ENCODE measurements at places on chromosomes 7 and 10.

DNA sequence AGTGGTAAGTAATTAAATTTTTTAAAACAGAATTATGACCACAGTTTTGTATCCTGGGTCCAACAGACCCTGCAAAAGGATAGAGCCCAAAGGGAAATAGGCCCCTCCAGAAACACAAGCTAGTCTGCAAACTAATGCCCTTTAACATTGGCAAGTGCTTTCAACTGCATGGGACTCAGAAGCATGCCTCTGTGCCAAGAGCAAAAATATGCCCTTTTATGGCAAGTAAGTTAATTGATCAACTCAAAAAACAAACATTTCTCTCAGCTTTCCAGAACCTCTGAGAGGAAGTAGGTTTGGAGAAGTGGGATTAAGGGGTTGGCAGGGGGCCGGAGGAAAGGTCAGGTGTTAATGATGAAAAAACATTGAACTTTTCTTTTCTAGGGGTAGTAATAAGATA is 186.6 kb upstream of the PRSS1 start:
- no peak for DNase-seq

GRCh38 chr10:49187950-49188761 is at the start of gene TMEM273:
Gene TMEM273 (minus strand): TSS chr10:49188391. CDS start chr10:49188336, 55 bp downstream.
- peak; percentile 57 for DNase-seq

- no peak for DNase-seq
Observed at GRCh38 chr7:6551016-6551511, at the start of gene GRID2IP. Gene GRID2IP (minus strand): TSS chr7:6551461. CDS start chr7:6551436, 25 bp downstream.

DNA sequence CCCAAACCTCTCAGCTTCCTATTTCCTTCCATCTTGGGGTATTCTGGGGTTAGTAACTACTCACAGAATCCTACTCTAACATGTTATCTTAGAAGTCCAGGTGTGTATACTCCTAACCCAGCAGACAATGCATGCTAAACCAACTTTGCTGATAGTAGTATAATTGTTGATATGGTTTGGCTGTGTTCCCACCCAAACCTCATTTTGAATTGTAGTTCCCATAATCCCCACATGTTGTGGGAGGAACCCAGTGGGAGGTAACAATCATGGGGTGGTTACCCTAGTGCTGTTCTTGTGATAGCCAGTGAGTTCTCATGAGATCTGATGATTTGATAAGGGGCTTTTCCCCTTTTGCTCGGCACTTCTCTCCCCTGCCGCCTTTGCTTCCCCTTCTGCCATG is 135.1 kb downstream of the CHRM2 start:
- DNase-seq = no peak

GRCh38 chr7:7737674-7738073 is 19.3 kb upstream of the RPA3 start:
- DNase-seq = no peak

- no peak for DNase-seq
Observed at GRCh38 chr7:114151777-114152176, 233.0 kb upstream of the PPP1R3A start.

DNA sequence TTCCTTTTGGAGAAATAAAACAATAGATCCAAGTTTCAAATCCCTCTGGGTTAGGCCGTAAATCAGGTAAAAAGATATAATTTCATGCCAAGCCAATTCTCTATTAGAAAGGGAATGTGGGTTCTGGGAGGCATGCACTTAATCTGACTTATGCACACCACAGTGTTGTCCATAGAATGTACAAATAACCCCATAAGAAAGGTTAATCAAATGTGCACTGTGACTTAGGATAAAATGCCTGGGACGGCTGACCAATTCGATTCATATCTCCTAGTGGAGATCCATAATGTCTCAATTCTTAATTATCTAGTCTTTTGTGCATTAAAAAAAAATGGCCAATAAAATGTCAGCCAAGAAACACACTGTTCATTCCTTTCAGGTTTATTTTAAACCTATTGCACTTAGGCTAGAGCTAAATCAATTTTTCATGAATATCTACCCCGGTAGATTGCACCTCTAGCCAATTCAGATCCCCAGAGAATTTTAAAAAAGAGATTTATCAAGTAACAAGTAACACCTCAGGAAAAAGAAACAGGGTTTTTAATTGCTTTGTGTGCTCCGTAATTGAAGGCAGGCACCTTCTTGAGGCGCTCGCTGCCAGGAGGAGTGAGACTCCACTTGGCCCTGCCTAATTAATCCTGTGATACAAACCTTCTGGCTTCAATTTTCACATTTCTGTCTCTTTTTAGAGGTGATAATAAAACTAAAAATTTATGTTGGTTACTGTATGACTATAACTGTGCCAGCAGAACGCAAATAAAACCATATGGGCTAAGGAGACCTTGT is 265.1 kb downstream of the ETV1 start:
- no peak for DNase-seq

DNA sequence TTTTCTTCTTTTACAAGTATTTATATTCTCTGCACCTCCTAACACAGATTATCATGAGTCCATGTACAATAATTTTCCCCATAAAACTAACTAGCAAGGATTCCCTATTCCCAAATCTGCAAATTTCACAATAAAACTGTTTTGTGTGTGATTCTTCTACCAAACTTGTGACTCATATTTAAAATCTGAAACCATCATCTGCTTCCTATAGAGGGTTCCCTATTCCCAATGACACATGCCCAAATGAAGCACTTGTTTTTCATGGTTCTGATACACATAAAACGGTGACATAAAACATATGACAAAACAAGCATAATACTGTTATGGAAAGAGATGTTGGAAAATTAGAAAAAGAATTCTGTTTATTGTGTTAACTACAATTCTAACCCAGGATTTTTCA is 657.6 kb downstream of the PARD3 start:
- no peak for DNase-seq

- no peak for DNase-seq
Observed at GRCh38 chr10:89625041-89625765, 19.8 kb downstream of the PANK1 start.

DNA sequence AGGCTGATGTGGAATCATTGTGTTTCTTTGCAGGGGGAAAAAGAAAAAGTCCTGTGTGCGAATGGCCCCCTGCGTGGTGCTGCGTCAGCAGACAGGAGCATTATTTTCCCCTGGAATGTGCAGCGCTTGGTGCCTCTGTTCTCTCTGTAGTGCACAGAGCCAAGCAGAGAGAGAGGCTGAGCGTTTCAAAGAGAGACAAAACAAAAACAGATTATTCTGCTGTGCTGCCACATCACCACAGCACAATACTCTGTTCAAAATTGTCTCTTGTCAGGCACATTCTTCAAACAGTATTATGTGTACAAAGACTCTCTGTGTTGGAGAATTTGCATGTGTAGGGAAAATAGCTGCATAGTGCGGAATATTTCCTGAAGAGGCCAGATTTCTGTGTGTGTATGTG is 609.0 kb downstream of the SDK1 start:
- DNase-seq = no peak

GRCh38 chr7:35379481-35379880 is 125.6 kb upstream of the TBX20 start:
- DNase-seq = no peak

DNA sequence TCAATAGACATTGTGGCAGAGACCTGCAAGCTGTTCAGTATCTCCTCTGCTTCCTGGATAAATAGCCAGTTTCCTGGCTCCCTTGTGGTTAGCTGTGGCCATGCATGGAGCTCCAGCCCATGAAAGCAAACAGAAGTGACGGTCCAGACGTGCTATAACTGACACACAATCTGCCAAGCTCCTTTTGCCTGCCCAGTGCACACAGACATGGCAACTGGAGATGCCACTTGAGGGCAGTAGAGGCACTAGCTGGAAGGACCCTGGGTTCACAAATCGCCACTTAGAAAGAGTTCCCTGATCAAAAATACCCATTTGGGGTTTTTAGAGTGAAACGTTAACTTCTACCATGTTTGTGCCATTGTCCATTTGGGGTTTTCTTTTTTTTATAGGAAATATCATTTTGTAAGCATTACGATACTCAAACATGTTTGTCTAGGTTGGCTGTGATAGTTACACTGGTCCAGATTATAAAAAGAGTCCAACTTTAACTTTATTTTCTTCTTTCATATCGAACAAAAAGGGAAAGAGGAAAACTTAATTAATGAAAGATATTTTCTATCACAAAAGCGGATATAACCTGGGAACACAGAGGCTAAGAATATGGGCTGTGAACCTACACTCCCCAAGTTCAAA is 31.3 kb downstream of the KIN start:
- peak; percentile 23 for DNase-seq

DNA sequence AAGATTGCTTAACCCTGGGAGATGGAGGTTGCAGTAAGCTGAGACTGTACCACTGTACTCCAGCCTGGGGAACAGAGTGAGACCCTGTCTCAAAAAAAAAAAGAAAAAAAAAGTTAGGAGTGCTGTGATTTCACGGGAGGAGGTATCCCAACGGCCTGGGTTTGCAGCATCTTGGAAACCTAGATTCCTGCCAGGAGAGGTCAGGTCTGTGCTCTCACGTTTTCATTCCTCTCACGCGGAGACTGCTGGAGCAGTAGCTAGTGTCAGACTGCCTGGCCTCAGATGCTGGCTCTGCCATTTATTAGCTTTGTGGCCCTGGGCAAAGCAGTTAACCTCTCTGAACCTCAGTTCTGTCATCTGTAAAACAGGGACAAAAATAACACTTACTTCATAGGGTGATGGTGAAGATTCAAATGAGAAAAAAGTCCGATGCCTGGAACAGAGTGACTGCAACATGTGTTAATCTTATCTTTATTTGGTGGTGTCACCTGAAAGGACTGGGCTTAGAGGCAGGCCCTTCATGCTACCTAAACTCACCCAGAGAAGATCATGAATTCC is 94.9 kb downstream of the GAD2 start:
- no peak for DNase-seq

DNA sequence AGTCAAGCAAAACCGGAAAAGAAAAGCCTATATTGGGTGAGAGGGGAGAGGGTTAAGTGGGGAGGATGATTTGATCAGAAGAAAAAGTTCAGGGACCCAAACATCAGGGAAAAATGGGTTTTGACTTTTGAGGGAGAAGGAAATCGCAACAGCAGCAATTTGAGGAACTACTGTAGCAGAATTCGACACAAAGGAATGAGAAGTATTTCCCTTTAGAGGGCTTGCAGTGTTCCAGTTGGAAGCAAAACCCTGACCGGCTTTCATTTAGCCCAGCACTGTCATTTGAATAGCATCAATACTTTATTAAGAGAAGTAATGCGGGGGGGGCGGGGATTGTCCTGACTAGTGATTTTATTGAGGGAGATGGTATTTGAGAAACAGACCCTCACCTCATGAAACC is 37.2 kb upstream of the GATA3 start:
- DNase-seq = no peak

- no peak for DNase-seq
Observed at GRCh38 chr10:77513781-77514331, 123.8 kb downstream of the KCNMA1 start.

DNA sequence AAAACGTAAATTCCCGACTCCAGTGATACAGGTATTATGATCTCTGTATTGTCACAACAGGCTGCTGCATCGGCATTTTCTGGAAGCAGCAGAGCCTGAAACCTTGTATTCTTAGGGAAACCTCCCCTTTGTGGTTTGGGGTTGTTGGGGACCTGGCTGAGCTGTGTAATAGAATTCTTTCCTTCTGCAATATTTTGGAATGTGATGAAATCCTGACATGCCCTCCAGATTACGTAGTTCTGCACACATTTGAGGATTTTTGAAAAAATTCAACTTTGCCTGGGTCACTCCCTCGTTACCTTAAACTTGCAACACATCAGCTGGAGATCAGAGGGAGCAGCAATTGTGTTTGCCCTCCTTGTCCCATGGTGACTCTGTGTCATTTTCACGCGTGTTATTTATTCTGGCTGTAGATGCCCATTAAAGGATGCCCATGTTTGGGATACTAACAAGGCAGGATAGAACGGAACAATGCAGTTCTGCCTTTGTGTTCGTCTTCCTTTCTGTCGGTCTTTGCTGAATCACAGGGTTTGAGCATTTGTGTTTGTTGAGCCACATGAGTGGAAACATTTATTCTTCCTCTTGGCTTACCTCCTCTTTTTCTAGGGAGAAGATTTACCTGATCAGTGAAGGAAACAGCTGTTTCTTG is 181.7 kb downstream of the TCF7L2 start:
- no peak for DNase-seq

- DNase-seq = no peak
Observed at GRCh38 chr10:30675791-30676718, 46.5 kb upstream of the LYZL2 start.

DNA sequence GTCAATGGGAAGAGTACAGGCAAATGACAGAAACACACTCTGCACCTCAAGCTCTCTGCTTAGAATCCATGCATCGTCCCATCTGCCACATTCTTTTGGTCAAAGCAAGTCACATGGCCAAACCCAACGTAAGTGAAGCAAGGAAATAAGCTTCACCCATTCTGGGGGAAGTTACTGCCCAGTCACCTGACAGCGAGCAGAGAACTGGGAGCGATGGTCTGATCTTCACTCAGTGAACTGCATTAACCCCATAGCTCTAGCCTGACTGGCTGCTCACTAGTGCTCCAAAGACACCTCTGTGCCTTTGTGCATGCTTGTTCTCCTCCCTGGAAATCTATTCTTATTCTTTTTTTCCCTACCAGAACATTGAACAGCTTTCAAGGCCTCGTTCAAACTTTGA is 89.9 kb downstream of the APBB1IP start:
- DNase-seq = no peak

GRCh38 chr10:46557319-46558121 is 1.1 kb upstream of the GPRIN2 start:
- peak; percentile 0 for DNase-seq

DNA sequence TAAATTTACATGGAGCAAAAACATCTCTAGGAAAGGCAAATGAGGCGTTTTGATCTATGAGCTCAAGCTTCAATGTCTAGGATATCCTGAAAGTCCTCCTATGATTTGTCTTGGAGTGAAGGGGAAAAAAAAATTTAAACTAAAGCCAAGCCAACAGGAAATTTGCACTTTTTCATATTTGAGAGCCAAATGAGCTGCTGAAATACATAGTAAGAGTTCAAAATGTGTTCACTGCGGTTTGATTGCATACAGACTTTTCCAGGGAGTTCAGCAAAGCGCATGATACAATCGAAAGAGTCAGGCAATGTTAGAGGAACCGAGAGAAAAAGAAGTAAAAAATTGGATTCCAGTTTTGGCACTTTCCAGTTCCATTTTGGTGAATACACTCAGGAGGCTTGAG is 633.4 kb upstream of the MGMT start:
- no peak for DNase-seq

DNA sequence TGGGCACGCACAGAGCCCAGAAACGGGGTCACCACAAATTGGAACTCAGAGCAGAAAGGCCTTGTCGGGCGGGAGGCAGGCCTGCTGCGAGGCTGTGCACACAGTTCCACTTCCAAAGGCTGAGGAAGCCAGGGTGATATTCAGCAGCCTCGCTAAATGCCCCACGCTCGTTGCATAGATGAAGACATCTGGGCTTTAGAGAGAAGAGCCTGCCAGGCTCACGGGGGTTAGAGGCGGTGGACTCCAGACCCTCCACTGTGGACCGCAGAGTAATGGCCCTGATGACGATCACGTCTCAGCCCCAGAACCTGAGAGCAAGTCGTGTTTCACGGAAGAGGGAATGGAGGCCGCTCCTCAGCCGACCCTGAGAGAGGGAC is 104.2 kb downstream of the DNAJB6 start:
- DNase-seq = no peak

DNA sequence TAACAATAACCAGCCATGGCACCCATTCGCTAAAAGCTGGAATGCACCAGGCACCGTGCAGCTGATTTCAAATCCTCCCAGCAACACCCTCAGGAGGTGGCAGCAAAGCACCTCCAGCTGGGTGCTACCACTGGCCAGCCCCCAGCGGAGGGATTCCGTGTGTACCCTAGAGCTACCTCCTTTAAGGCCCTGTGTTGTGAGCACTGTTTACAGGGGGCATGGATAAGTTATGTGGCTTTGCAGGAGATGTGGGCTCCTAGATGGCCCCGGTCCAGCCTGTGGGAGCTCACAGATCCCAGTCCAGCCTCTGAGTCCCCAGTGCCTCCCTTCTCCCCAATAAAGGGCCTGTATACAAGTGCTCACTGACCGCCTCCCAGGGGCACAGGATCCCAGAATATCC is 27.1 kb downstream of the TNRC18 start:
- DNase-seq = peak; percentile 71
